Effector memory CD8-positive, alpha-beta T cell (primary cell): ENCODE measurements at places on chromosomes 2 and 18.

- peaks cover 4% of the 10 kb centered on the region for H3K4me1 ChIP-seq
- H3K4me3 ChIP-seq = no peak overlapping the region
- peaks cover 33% of the 10 kb centered on the region for H3K27me3 ChIP-seq
- no peaks in the 10 kb centered on the region for H3K36me3 ChIP-seq
- no peak overlapping the region for H3K27ac ChIP-seq
Measured at GRCh38 chr18:57797209-57797651, 5.9 kb downstream of the ATP8B1 start.

GRCh38 chr2:5473635-5474034 is 218.5 kb upstream of the SOX11 start:
- H3K36me3 ChIP-seq = no peaks in the 10 kb centered on the region
- H3K27ac ChIP-seq = no peak overlapping the region
- H3K27me3 ChIP-seq = no peaks in the 10 kb centered on the region

DNA sequence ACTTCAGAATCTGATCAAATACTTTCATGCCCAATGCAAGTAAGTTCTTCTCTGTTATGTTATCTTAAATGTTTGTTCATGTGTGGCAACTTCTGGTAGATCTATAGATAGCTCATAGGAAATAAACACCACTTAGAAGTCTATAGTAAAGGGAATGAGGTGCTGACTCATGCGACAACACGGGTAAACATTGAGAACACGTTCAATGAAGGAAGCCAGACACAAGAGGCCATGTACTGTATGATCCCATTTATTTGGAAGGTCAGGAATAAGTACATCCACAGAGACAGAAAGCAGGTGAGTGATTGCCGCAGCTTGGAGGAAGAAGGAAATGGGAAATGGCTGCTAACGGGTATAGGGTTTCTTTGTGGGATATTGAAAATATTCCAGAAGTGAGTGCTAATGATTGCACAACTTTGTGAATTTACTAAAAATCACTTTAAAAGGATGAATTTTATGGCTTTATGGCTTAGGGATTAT is 95.4 kb downstream of the ITGB1BP1 start:
- H3K36me3 ChIP-seq = no peaks in the 10 kb centered on the region
- no peak overlapping the region for H3K4me3 ChIP-seq
- peaks cover 29% of the 10 kb centered on the region for H3K27me3 ChIP-seq
- no peaks in the 10 kb centered on the region for H3K4me1 ChIP-seq
- no peak for DNase-seq

DNA sequence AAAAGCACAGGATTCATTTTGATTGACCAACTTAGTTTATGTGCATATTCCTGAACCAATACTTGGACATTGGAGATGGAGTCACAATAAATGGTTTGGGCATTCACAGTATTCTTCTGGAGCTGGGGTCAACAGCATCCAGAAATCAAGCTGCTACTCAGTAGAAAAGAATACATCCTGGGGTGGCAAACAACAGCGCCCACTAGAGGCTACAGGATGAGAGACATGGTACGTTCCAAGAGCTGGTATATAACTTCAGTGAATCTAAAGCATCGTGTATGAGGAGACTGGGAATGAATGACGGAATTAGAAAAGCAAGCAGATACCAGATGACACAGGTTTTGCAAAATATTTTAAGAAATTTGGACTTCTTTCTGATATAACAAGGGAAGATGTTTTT is 142.9 kb upstream of the FIGN start:
- DNase-seq = no peak
- no peaks in the 10 kb centered on the region for H3K27me3 ChIP-seq
- H3K27ac ChIP-seq = no peak overlapping the region
- H3K4me3 ChIP-seq = no peak overlapping the region
- no peaks in the 10 kb centered on the region for H3K4me1 ChIP-seq
- H3K36me3 ChIP-seq = no peaks in the 10 kb centered on the region

DNA sequence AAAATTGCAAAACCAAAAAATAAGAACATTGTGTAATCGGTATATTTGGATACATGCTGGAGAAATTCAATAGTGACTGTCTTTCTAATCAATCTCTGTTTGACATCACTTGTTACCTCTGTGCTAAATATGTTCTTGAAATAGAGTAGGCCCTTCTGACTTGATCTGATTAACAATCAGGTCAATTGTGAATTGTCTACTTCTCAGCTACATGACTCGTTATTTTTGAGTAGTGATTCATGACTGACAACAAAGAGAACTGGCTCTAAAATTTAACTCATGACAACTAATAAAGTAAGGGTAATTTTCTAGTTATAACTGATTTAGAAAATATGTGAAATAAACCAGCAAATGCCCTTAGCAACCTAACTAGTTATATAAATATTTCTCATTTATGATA is 312.1 kb downstream of the TMX3 start:
- H3K4me1 ChIP-seq = no peaks in the 10 kb centered on the region
- H3K4me3 ChIP-seq = no peak overlapping the region
- no peaks in the 10 kb centered on the region for H3K27me3 ChIP-seq
- no peak for DNase-seq

DNA sequence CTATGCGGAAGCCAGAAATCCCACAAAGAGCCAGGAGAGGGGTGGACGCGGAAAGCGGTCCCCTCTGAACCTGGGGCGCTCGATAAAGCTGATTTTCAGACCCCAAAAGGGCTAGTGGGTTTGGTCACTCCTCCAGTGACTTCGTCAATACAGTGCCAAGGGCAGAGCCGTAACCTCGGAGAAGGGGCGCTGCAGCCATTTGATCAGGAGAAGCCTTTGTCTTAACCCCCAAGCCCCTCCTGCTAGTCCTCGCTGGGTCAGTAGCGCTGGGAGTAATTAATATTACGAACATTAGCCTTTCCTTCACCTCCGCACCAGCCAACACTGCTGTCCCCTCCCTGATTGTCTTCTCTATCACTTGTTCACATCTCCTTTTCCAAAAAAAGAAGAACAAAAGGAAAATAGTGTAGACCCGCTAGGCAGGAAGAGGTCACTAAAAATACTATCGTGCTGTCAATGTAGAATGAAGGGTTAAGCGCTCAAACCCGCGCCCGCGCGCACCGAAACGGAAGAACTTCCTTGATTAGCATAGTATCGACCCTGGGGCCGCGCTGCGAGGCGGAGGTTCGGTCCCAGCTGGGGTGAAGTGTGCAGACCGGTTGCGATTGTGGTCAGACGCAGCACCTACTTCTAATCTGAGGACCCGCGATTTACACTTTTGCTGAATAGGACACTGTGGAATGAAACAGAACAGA is 63.2 kb upstream of the MAPRE2 start:
- DNase-seq = peak; percentile 29
- peaks cover 9% of the 10 kb centered on the region for H3K27me3 ChIP-seq
- peaks cover 32% of the 10 kb centered on the region for H3K4me1 ChIP-seq

DNA sequence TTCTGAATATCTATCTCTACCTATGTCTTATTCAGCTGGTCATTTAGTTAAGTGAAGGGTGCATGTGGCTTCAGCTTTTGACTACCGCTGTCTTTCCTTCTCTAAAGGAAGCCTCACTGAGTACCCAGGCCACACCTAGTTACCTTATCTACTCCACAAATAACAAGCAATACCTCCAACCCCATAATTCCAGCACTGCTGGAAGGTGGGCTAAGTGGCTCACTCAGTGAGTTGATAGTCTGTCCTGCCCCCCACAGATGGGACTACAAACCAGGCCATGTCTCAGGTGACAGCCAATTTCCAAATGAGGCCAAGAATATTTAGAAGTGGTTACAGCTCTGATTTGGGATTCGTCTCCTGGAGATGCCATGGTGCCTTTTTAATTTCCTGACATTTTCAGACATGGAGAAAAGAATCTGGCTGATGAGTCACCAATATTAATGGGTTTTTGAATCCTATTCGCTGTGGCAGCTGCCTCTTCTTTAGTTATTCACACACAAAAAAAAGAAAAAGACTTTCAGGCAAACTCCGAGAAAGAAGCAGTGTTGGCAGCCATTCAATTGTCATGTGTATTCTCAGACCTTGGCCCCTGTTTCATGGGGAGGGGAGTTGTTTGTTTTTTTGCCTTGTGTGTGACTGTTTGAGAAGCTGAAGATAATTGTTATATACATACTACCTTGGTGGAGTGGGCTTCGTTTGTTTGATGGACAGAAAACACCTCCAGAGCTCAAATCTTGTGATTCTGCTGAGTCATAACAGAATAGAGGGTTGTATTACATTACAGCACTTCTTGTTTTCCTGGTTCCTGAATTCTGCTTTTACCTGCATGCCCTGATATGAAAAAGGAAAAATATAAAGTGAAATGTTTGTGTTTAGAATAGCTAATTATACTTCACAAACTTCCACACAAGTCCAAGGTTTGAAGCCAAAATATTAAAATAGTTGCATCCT is 64.2 kb downstream of the SCG2 start:
- no peaks in the 10 kb centered on the region for H3K27me3 ChIP-seq
- no peaks in the 10 kb centered on the region for H3K36me3 ChIP-seq
- H3K4me3 ChIP-seq = no peak overlapping the region
- no peaks in the 10 kb centered on the region for H3K4me1 ChIP-seq
- no peak overlapping the region for H3K27ac ChIP-seq

GRCh38 chr2:3456125-3456524 is 63.2 kb downstream of the ADI1 start:
- no peak for DNase-seq
- peaks cover 17% of the 10 kb centered on the region for H3K36me3 ChIP-seq
- no peak overlapping the region for H3K27ac ChIP-seq
- H3K4me1 ChIP-seq = peaks cover 3% of the 10 kb centered on the region

GRCh38 chr2:121359716-121360565 is 74.9 kb upstream of the TFCP2L1 start:
- peaks cover 61% of the 10 kb centered on the region for H3K36me3 ChIP-seq
- H3K27me3 ChIP-seq = no peaks in the 10 kb centered on the region
- peaks cover 1% of the 10 kb centered on the region for H3K4me1 ChIP-seq
- H3K4me3 ChIP-seq = no peak overlapping the region
- H3K27ac ChIP-seq = no peak overlapping the region

DNA sequence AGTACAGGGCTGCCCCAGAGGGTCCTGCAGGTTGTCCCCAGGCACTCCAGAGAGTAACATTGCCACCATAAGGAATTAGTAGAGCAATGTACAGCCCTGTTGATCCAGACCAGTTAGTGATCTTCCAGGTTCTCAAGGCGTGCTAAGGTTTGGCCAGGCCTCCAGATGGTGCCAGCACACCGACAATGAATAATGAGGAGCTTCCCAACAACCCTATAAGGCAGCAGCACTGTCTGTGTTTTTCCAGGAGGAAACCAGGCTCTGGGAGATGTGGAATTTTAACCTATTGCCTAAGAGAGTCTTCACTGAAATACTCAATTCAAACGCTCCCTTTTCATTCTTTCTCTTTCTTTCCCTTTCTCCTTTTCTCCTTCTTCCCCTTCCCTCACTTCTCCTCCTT is 122.1 kb downstream of the MGAT5 start:
- H3K4me1 ChIP-seq = peaks cover 11% of the 10 kb centered on the region
- H3K27me3 ChIP-seq = no peaks in the 10 kb centered on the region
- H3K4me3 ChIP-seq = no peak overlapping the region
- H3K27ac ChIP-seq = no peak overlapping the region
- no peak for DNase-seq

DNA sequence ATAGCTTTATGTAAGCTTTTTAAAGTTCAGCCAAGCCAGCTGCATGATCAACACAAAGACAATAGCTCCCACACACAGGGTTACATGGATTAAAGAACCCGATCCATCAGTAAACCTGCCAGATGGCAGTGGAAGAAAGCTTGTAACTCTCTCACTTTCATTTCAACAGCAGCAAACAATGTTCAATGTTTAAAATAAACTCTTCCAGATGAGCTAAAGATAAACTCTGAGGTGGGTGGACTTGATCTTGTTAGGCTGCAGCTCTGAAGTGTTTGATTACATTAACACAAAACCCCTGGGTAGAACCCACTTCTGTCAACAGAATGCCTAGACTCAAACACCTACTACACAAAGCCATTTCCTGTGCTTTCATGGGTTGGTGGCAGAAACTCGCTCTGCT is 13.9 kb downstream of the RDH14 start:
- no peak for DNase-seq
- no peak overlapping the region for H3K27ac ChIP-seq
- no peaks in the 10 kb centered on the region for H3K27me3 ChIP-seq
- H3K36me3 ChIP-seq = no peaks in the 10 kb centered on the region
- peak overlapping the region; percentile 29 for H3K4me3 ChIP-seq
- H3K4me1 ChIP-seq = peaks cover 7% of the 10 kb centered on the region
